ENCODE measurements at places on chromosomes 3 and 15.

DNA sequence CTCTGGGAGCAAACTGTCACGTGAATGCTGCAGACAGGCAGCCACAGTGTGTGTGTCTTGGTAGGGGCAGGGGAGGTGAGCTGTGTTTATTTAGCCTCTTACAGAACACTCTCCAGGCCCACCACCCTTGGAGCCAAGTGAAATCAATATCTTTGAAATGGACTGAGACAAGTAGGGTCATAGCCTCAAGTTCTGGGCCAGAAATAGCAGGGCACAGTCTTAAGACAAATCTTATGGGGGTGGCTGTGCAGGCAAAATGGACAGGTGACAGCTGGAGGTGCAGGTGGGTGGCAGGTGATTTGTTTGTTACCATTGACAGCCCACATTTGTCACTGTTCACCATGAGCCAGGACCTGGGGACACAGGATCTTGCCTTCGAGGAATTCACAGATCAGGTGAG is 93.6 kb upstream of the NMNAT3 start:
- no peak for DNase-seq

DNA sequence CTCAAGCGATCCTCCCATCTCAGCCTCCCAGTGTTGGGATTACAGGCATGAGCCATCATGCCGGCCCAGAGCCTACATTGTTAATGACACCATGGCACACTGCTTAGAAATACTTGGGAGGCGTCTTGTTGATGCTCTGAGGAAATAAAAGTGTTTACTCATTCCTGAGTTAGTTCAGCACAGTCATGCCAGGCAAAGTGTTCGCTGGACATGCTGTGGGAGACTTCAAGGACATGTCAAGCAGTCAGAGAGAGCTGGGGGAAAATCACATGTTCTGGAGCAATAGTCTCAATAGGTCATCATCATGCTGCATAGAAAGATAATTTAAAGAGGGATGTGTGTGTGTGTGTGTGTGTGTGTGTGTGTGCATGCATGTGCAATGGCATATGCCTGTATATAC is 37.5 kb downstream of the TTC23 start:
- peak; percentile 37 for DNase-seq

GRCh38 chr3:45705839-45706808 is 16.9 kb downstream of the SACM1L start:
- DNase-seq: no peak

DNA sequence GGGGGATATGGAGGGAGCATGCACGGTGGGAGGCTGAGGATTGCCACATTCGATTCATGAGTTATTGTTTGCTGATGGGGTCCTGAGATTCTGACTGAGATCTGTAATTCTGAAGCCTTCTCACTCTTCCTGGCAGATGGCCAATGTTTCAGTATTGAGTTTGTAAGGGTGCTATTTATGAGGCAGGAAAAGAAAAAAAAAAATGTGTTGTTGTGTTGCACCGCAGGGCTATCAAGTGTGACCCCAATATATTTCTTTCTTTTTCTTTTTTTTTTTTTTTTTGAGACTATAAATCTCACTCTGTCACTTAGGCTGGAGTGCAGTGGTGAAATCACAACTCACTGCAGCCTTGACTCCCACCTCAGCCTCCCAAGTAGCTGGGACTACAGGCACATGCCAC is 3.2 kb upstream of the SENP2 start:
- no peak for DNase-seq

DNA sequence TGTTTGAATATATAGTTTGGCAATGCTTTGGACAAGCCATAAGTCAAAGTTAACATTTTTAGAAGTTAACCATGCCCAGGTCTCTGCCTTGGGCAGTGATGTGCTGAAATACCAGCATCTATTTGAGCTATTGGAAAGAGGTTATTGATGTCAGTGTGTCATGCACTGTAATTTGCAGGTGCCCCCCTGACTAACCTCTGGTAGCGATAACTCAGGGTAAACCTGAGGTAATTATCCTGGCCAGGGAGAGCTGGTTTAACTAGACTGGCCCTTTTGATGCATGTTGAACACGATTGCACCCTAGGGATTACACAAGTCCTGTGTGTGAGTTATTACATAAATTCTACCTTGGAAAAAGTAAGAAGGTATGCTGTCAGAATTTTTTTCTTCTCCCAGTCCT is 455.8 kb upstream of the WNT5A start:
- DNase-seq: no peak

GRCh38 chr3:192831111-192831644 is 86.5 kb downstream of the MB21D2 start:
- DNase-seq: peak; percentile 39

GRCh38 chr15:70220490-70221096 is 122.9 kb upstream of the TLE3 start:
- no peak for DNase-seq

GRCh38 chr3:52317208-52318000 is 1.3 kb downstream of the DNAH1 start:
- DNase-seq: peak; percentile 73

DNA sequence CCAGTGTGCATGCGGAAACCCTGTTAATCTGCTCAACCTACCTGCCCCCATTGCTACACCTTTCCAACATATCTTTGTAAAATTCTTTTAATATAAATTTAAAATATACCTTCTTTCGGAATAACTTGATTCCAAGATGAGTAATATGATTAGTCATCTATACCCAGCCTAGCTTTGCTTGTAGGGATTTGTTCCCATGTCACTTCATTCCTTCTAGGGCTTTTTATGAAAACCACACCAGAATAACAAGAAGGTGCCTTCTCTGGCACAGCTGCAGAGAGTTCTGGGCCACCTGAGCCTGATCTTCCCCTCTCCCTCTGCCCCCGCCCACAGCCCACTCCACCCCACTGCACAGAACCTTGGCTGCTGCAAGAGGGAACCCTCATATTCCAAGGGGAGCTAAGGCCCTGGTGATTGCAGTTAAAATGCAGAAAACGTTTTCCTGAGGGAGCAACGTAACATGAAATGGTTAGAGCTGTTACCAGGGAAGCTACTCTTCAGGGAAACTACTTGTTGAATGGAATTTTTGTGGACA is 38.6 kb upstream of the HACD2 start:
- no peak for DNase-seq

- no peak for DNase-seq
Measured at GRCh38 chr15:69758810-69759790, 306.5 kb downstream of the RPLP1 start.

GRCh38 chr15:31387092-31387478 is 60.5 kb downstream of the KLF13 start:
- DNase-seq: no peak

DNA sequence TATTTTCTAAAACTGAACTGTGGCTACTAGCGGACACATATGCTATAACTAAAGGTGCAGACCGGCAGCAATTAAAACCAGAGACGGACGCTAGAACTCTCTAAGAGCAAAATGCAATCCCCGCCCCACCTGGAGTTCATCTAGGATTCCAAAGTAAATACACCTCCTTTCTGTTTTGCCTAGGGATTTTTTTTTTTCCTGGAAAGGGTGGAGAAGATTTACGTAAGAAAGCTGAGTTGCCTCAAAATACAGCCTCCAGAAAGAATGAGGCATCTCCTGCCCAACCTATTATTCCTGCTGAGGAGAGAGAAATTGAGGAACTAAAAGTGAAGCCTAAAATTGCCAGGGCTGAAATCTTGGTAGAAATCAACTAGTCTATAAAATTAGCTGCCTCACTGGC is 150.2 kb downstream of the TP63 start:
- no peak for DNase-seq

GRCh38 chr3:125121246-125122010 is 65.6 kb upstream of the HEG1 start:
- no peak for DNase-seq

DNA sequence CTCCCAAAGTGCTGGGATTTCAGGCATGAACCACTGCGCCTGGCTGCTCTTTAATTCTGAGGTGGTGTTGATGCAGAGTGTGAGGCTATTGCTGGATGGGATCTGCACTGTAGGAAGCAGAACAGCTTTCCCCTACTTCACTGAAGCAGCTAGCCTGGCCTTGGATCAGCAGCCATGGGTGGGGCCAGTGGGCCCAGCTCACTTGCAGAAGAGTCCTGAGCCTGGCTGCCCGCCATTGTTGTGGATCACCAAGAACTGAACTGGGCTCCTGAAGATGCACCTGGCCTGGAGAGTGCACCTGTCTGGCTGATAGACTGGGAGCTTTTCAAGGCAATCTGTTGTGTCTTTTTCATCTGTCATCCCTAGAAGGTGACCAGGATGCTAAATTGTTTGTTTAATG is 11.9 kb downstream of the TLNRD1 start:
- no peak for DNase-seq

- DNase-seq: peak; percentile 84
Measured at GRCh38 chr15:83653639-83654378, at the start of gene ADAMTSL3. Gene ADAMTSL3, plus strand, starts transcription at chr15:83654123. Its CDS starts 1,639 bp downstream, at chr15:83655762.

DNA sequence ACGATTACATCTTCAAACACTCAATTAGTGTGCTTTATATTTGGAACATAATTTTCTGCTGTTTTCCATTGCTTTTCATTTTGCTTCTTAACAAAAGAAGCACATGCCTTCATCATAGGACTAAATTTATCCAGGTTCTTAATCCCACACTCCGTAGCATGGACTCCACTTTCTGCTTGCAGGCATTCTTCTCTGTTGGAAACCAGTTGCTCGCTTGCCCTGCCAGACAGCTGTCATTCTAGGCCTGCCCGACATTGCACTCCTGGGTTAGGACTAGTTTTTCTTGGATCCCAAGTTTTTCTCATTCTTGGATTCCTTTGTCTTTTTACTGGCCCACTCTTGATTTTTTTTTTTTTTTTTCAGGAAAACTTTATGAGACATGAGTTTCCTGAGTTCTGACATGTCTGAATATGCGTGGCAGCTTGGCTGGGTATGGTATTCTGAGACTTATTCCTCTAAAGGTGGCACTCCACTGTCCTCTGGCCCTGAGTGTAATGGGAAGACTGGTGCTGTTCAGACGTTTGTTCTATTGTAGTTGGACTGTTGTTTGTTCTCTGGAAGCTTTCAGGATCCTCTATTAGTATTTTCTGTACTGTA is 6.3 kb upstream of the ATP1B3 start:
- no peak for DNase-seq

DNA sequence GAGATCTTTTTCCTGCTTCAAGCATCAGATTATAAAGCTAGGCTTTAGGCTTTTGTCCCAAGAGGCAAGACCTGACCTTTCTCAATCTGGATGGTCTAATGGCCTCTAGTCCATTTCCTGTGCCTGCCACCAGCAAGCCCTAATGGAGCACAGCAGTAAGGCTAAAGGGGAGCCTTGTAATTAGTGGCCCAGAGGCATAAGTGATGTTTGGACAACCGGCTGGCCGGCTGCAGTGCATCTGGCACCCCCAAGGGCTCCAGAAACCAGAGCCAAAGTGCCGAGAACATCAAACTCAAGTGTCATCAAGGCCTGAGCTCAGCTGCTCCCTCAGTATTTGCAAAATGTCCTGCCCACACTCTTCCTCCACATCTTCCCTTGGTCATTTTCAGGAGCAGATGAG is 31.9 kb upstream of the RTP4 start:
- no peak for DNase-seq

DNA sequence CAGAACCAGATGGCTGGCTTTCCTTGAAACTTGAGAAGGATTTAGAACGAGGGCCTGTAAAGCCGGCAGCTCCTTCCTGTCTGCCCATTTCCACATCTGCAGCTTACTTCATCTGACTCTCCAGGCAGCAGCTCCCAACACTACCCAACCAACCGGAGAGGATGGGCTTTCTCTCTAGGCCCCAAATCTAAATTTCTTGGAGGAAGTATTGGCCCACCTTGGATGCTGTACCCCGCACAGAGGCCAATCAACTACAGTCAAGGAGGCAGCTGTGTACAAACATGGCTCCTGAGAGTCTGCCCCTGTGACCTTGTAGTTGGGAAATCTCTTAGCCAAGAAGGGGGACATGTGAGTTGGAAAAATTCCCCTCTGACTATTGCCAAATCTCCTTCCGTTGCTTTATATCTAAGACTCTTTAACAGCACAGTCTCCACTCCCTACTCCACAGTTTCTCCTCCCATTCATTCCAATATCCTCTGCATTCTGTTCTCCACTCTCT is 8.0 kb upstream of the ACAP2 start:
- DNase-seq: peak; percentile 61

DNA sequence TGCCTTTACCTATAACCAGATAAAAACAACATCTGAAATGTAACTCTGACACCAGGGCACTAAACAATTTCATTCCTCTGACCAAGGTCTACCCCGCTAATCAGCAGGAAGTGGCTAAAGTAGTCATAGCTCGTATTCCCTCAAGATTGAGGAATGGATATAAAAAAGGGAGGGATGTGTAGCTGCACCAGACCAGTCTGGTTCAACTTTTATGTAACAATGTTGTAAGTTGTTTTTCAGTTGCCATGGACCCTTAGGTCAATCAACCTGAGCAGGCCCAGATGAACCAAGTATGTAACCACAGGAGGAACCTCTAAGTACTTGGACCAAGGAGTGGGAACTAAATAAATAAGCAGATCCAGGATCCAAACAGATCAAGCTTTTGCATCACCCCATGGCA is 28.4 kb upstream of the IFT57 start:
- no peak for DNase-seq

GRCh38 chr15:70033109-70033508 is 64.6 kb downstream of the TLE3 start:
- DNase-seq: no peak

GRCh38 chr3:57627976-57628375 is 30.8 kb upstream of the ARF4 start:
- DNase-seq: no peak

GRCh38 chr3:40873476-40873875 is 325.8 kb upstream of the CTNNB1 start:
- DNase-seq: no peak

GRCh38 chr3:52443791-52444687 is 864 bp downstream of the SEMA3G start:
- DNase-seq: no peak

GRCh38 chr3:147246906-147247305 is 159.4 kb downstream of the ZIC4 start:
- DNase-seq: peak; percentile 7

DNA sequence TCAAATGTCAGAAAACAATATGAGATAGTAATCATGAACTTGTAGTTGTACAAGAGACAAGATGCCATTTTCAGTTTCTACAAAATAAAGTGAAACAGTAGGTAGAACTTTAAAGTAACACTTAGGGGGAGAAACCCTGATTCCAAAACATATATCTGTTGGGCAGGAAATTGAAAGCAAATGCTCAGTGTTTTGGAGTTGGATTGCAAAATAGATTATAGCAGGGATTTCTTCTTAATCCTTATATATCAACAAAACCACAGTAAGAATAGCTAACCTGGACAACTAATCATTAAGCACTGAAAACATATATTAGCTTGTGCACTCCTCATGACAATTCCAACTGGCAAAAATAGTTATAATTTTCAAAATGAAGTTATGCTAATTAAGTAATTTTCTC is 46.9 kb downstream of the COMMD2 start:
- no peak for DNase-seq

DNA sequence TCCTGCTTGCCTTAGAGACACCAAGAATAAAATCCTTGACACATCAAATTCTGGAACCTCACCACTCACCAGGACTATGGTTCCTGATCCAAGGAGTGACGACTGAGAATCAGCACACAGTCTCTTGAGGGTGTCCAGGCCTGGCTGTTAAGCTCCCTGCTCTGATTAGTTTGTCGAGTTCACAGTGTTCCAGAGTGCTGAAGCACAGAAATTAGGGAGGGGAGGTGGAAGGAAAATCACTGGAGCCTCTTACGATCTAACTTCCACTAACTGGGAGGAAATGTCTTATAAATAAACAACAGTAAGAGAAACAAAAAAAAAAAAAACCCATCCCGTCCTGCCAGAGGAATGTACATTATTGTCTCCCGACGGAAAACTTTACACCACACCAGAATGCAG is 330.2 kb downstream of the TIGIT start:
- peak; percentile 22 for DNase-seq

GRCh38 chr3:176927280-176927679 is 270.0 kb downstream of the TBL1XR1 start:
- DNase-seq: no peak
